SHP77 (cell line): ENCODE measurements at places on chromosomes 6 and 20.

GRCh38 chr6:165899611-165900010 is 236.6 kb upstream of the PDE10A start:
- DNase-seq = no peak

DNA sequence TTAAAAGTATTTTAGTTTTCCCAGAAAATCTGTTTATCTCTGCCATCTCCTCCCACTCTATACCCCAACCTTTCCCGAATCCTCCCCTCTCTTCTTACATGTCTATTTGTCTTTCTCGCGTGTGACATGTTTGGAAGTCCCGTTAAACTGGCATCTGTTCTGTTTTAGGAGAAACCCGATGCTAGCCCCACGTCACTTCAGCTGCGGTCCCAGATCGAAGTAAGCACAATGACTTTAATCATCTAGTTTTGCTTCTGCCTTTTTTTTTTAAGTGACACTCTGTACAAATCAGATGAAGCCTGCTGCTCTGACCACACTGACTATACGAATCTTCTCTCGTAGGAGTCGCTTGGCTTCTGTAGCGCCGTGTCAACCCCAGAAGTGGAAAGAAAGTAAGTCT is 97.4 kb downstream of the SASH1 start:
- peak; percentile 71 for DNase-seq

- no peak for DNase-seq
Measured at GRCh38 chr20:45346291-45346718, 1.9 kb downstream of the SDC4 start.

DNA sequence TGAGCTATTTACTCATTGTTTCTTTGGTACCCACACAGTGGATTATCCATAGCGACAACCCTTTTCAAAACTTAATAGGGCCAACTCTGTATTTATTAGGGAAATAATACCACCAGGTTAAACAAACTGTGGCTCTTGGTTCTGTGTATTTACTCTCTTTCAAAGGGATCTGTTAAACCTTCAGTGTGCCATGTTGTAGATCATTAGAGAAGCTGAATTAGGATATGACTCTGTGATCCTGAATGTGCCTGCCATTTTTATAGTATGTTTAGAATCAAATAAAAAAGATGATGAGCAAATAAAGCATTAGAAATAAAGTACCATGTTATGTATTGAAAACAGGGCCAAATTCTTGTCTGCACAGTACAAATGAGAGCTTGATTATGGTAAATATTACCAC is 25.0 kb upstream of the SLC35D3 start:
- DNase-seq = no peak

- no peak for DNase-seq
Measured at GRCh38 chr6:128990915-128991314, 108.0 kb downstream of the LAMA2 start.

- peak; percentile 55 for DNase-seq
Measured at GRCh38 chr6:149082320-149082719, 235.2 kb upstream of the TAB2 start.

DNA sequence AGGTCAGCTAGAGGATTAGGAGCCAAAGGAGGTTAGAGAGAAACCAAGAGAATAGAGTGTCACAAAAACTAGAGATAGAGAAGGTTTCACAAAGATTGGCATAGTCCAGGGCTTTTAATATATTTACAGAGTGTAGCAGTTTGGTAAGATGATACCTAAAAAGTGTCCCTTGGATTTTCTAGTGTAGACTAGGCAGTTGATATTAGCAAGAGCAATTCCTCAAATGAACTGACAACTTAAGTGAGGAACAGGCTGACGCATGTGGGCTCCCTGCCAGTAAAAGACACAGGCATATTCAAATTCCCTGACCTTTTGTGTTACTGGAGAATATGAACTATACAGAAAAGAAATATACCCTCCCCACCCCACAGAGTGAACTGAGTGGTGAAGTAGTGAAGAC is 40.1 kb downstream of the VTA1 start:
- DNase-seq = peak; percentile 71

- no peak for DNase-seq
Measured at GRCh38 chr20:18858816-18859215, 45.2 kb downstream of the SCP2D1 start.

- DNase-seq = no peak
Measured at GRCh38 chr20:18019068-18019467, 38.6 kb downstream of the OVOL2 start.

GRCh38 chr6:44407951-44408670 is 20.6 kb downstream of the CDC5L start:
- no peak for DNase-seq

DNA sequence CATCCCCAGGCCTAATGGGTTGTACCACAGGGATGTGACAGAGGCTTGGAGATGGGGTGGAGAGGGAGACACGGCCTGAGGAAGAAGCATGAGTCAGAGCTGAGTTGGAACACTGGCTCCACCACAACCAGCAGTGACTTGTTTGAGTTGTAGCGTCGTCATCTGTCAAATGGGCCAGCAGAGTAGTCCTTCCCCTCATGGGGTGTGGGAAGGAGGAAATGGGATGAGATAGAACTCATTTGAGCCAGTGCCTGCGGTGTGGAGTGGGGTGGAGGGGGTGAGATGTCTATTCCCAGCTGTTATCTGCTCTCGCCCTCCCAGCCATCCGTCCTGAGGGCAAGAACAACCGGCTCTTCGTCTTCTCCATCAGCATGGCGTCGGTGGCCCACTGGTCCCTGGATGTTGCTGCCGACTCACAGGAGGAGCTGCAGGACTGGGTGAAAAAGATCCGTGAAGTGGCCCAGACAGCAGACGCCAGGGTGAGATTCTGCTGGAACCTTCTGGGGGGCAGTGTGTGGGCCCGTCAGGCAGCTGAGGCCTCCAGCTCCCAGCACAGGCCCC is 32.5 kb downstream of the PLCG1 start:
- no peak for DNase-seq

- no peak for DNase-seq
Measured at GRCh38 chr6:17714879-17715851, 8.4 kb upstream of the NUP153 start.

DNA sequence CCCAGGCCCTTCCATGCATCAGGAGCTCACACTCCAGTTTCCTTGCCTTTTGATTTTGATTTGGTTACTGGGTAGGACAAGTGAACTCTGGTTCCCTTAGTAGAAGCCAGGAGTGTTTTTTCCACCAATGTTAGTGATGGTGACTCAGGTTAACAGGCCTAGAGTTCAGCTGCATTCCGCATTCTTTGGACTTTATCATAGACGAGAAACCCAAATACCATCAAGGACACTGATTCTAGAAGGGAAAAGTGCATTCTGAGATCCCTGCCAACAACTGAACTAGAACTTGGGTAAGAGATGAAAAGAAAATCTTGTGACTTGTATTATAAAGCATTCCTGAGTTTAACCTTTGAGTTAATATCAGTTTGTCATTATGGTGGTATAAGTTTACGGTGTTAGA is 8.9 kb downstream of the GSS start:
- no peak for DNase-seq

DNA sequence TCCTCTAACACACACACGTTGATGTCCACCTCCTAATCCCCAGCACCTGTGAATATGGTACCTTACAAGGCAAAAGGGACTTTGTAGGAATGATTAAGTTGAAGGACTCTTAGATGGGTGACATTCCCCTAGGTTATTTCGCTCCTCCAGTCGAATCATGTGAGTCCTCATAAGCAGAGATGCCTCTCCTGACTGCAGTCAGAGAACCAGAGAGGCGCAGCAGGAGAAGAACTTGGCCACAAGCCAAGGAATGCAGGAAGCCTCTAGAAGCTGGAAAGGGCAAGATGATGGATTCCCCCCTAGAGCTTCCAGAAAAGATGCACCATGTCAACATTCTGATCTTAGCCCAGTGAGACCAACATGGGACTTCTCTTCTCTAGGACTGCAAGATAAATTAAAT is 133.1 kb upstream of the PTPRT start:
- no peak for DNase-seq

DNA sequence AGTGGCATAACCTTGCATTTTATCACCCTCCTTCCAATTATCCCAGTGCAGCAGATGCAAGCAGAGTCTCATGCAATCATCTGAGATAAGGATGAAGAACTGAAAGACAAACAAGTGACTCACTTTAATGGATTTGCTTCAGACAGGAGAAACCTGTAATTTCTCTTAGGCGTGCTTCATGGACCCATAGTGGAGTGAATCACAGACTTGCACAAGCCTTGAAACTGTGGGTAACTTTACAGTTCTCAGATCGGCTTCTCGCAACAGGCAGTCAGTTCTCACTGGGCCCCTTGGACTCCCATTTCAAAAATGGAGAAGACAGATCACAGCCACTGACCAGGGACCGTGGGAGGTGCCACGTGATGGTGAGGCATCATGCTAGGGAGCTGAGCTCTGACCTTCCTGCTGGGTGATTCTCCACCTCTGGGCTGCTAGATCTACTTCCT is at the start of gene ADGRF4:
Gene ADGRF4, plus strand, starts transcription at position 239 of the 446 bp plus-strand sequence. CDS start 8,666 bp downstream, outside the sequence.
- no peak for DNase-seq

- DNase-seq = no peak
Measured at GRCh38 chr6:162750776-162751175, 23.0 kb downstream of the PACRG start.

DNA sequence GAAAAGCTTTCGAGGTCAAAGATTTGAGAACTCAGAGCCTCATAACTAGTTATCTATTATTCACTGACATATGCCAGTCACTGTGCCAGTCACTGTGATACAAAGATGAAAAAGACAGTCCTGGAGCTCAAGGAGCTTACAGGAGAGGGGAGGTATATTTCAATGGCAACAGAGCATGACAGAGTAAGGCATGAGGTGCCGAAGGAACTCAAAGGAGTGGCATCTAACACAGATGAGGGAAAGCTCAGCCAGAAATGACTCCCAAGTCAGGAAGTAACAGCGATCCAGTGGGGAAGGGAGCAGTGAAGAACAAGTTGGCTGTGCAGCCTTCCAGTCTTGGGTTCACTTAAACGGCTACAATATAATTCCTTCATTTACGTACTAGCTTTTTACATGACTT is 46.6 kb downstream of the DTNBP1 start:
- no peak for DNase-seq

- DNase-seq = no peak
Measured at GRCh38 chr20:58776109-58776508, 74.6 kb downstream of the GNAS-AS1 start.
